ENCODE measurements at places on chromosomes 4 and X. TPM values are rescaled to one million over a fixed set of nuclear protein-coding genes. Genes with fewer than 3 reads are reported as not detected.

DNA sequence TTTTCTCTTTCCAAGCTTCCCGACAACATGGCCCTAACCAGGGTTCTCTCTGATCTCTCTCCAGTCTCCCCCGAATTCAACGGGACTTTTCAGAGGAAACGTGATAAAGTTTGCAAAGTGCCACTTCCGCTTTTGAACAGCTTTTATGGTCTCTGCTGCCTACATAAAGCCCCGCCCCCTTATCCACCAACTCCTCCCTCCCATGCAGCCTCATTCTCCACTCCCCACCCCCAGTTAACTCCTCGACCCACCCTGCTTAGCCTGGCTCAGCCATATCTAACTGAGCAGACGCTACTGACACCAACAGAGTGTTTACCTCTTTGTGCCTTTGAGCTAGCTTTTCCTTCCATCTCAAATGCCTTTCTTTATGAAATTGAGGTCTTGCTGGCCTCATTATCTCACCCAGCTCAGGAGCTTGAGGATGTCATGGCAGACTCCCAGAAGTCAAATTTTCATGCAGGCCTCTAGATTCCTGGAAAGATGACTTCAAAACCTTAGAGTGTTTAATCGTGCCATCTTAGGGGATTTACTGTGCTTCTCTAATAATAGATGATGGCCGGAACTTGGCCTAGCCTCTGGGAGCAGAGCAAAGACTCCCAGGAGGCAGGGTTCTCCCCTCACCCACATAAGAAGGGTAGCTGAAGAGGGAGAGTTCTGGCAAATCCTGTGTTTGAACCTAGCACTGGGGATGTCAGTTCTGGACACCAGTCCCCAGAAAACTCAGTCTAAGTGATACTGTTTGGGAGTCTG is 606.0 kb downstream of the BCOR start:
- no peak for DNase-seq

DNA sequence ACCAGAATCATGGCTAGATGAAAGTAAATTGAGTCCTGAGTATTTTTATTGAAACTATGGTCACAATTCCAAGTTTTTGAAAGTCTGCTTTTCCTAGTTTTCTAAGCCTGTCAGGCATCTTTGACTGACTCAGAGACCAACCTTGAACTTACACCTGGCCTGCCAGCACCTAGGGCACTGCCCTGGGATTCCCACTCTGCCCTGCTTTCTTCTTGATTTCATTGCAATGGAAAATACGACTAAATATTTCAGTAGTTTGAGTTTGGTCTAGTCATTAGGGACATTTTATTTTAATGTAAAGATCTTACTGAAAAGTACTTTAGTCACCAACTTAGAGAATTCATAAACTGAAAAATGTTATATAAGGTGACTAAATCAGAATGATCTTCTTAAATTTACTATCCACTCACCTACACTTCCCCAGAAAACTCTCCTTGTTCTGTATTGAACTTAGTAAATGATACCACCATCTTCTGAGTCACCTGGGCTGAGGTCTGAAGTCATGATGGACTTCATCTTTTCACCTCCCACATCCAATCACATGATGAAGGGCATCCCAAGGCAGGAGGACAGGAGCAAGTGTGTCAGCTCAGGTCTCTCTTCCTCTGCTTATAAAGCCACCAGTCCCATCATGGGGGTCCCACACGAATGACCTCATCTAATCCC is 11.6 kb upstream of the PYURF start:
- DNase-seq: no peak

- peak; percentile 5 for DNase-seq
Measured at GRCh38 chr4:48970471-48970921, 15.6 kb upstream of the CWH43 start.

- DNase-seq: peak; percentile 18
Measured at GRCh38 chr4:17981063-17981462, 40.5 kb downstream of the LCORL start.

DNA sequence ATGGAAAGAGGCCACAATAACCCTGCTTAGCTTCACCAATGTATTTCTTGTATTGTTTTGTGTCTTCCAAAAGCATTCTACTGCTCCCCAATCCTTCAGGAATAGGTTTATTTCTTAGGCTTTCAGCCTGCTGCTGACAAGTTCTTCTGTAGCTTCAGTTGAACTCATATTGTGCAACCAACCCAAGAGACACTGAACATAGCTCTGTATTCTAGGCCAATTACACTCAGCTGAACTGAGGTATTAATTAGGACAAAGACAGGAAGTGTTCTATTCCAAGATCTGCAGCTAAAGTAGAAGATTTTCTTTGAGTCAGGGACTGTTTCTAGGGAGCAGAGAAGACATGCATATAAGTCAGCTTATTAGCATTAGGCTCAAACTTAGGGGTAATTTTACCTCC is 151.8 kb downstream of the LHFPL1 start:
- no peak for DNase-seq

DNA sequence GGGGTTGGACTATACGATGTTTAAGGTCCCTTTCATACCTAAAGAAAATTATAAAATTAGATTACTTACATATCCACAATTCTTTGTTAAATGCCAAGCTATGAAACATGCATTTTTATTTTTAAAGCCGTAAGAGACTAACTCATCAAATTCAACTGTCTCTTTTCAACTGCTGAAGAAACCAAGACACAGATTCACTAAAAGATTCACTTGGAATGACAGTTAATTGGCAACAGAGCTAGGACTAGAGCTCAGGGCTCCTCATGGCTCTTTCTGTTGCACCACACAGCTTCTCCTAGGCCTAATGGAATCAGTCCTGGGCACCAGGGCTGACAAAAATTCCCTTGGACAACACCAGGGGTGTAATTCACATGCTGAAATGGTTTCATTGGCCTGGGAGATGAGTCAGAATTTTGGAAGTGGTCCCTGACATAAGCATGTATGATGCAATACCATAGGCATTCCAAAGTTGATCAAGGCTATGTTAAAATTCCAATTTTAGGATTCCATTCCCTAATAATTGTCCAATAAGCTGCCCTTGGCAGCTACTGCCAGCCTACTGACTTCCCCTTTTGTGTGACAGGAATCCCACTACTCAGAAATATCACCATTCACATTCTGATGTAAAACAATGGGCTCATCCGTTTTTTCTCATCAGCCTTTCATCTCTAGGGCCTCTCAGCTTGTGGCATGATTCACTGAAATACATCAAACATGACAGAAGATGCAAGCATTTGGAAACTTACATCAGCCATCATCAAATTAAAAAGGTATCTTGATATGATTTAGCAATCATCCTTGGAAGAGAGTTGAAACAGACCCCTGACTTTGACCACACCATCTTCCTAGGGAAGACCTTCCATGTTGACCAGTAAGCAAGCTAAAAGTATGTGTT is 54.2 kb downstream of the PLAC1 start:
- DNase-seq: peak; percentile 84

DNA sequence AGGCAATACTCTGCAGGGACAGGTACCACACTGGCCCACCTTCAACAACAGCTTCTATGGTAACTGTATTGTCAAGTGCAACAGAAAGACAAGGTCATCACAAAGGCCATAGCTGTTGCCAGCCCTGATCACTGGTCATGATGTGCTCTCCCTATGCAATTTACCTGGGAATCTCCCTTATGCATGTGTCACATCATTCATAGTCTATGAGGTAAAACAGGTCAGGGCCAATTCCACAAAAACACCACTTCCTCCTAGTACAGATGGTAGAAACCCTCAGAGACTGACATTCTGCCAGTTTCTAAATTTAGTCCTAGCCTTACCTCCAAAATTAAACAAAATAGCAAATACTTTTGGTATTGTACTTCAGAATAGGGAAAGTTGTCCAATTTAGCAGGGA is 132.8 kb downstream of the MGST2 start:
- DNase-seq: no peak

GRCh38 chr4:98202907-98203306 is 58.3 kb upstream of the RAP1GDS1 start:
- no peak for DNase-seq

- DNase-seq: peak; percentile 19
Measured at GRCh38 chrX:39652336-39652735, 445.4 kb downstream of the BCOR start.

GRCh38 chr4:103887191-103887590 is 167.4 kb upstream of the TACR3 start:
- DNase-seq: no peak

- DNase-seq: no peak
Measured at GRCh38 chrX:48165241-48165640, 31.4 kb downstream of the SSX5 start.

The CTAG2 gene
- not detected for total RNA-seq

The ATP2B3 gene
- total RNA-seq: not detected

The PPEF1 gene
- total RNA-seq: not detected
